ENCODE measurements at places on chromosomes 13 and 19. TPM values are rescaled to one million over a fixed set of nuclear protein-coding genes. Genes with fewer than 3 reads are reported as not detected.
A peak's percentile ranks its signal among the peaks of the same experiment; 100 is the strongest.

GRCh38 chr13:39210961-39211534 is 172.8 kb downstream of the NHLRC3 start:
- no peaks in the 10 kb centered on the region for H3K36me3 ChIP-seq
- DNase-seq = no peak
- no peaks in the 10 kb centered on the region for H3K4me1 ChIP-seq
- no peaks in the 10 kb centered on the region for H3K27me3 ChIP-seq

Gene MISP
- not detected for total RNA-seq

- H3K36me3 ChIP-seq = no peaks in the 10 kb centered on the region
- no peaks in the 10 kb centered on the region for H3K4me1 ChIP-seq
- H3K27ac ChIP-seq = peak overlapping the region; percentile 8
- DNase-seq = no peak
These were observed 128.6 kb downstream of the TEX29 start for GRCh38 chr13:111449041-111449440.

Gene RNASEH2B
- 49.3 TPM for total RNA-seq

Measured in esophagus muscularis mucosa (tissue), 4 donors.